ENCODE measurements at places on chromosomes 16 and 17. TPM values are rescaled to one million over a fixed set of nuclear protein-coding genes. Genes with fewer than 3 reads are reported as not detected.
A peak's percentile ranks its signal among the peaks of the same experiment; 100 is the strongest.

- no peak overlapping the region for H3K4me3 ChIP-seq
- H3K4me1 ChIP-seq: no peaks in the 10 kb centered on the region
- DNase-seq: no peak
- H3K27me3 ChIP-seq: no peaks in the 10 kb centered on the region
- H3K36me3 ChIP-seq: no peaks in the 10 kb centered on the region
These were observed 211.7 kb upstream of the SOX9 start for GRCh38 chr17:71909155-71909554.

- H3K36me3 ChIP-seq: no peaks in the 10 kb centered on the region
- H3K4me3 ChIP-seq: no peak overlapping the region
- H3K27ac ChIP-seq: no peak overlapping the region
- H3K27me3 ChIP-seq: no peaks in the 10 kb centered on the region
These were observed 27.0 kb downstream of the ZFPM1 start for GRCh38 chr16:88479793-88480760.

DNA sequence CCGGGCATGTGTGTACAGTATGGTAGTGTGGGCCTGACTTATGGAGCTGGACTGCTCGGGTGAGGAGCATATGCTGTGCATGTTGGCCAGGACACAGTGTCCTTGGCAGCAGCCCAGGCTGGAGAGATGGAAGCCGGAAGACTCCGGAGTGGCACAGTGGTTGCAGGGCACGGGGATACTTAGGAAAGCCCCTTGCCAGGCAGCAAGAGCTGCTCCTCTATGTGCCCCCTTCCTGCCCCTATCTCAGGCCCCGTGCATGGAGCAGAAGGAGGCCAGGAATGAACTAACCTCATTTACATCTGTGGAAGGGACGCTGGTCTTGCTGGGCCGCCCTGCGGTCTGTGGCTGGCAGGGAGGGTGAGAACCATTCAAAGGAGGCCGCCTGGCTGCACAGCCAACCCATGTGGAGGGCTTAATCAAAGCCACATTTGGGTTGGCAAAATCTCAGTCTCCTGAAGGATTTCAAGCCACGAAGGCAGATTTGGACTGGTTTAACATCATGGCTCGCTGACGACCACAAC lies 32.2 kb upstream of the RCVRN start:
- no peaks in the 10 kb centered on the region for H3K27me3 ChIP-seq
- H3K36me3 ChIP-seq: no peaks in the 10 kb centered on the region
- no peaks in the 10 kb centered on the region for H3K4me1 ChIP-seq
- H3K4me3 ChIP-seq: no peak overlapping the region
- no peak for DNase-seq

- peak overlapping the region; percentile 7 for H3K4me3 ChIP-seq
- peaks cover 11% of the 10 kb centered on the region for H3K36me3 ChIP-seq
- peak; percentile 93 for DNase-seq
These were observed 11.3 kb downstream of the OSBPL7 start for GRCh38 chr17:47810200-47810821.

GRCh38 chr16:19417640-19418039 lies at the start of gene TMC5:
TMC5 (plus strand) TSS chr16:19417883; CDS start chr16:19440039, 22,156 bp downstream.
- H3K36me3 ChIP-seq: no peaks in the 10 kb centered on the region
- DNase-seq: no peak
- H3K4me1 ChIP-seq: peaks cover 78% of the 10 kb centered on the region
- H3K4me3 ChIP-seq: no peak within 1 kb of the TSS

- no peaks in the 10 kb centered on the region for H3K36me3 ChIP-seq
- peaks cover 40% of the 10 kb centered on the region for H3K27me3 ChIP-seq
- no peak for DNase-seq
- no peaks in the 10 kb centered on the region for H3K4me1 ChIP-seq
These were observed at the start of gene IRX6 for GRCh38 chr16:55323637-55324271. IRX6 (plus strand) TSS chr16:55324203; CDS start chr16:55325092, 889 bp downstream.

DNA sequence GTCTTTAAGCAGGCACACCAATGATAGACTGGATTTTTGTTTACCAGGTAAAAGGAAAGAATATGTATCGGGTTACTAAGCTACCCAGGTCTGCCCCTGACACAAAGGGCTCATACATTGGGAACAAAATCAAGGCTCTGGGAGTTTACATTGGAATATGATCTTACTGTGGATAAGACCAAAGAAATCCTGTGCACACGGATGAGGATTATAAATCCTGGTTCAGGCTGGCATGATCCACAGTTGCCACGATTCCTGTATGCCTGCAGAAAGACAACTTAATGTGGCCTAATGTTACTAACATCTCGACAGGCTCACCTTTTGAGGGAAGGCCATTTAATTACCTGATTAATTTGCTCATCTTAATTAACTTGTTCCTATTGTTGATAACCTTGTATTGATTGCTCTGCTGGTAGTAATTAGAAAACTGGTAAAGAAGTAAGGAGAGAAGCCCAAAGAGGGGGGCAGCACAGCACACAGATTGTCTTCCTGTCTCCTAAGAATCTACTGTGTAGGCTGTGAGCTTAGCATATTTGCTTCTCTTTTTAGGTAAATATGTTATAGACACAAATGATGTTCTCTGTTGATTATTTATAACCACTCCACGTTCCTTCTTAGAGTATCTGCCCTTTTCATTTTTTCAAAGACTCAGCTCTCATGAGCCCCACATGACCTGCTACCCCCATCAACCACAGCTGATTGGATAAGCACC lies 51.0 kb upstream of the TOX3 start:
- no peaks in the 10 kb centered on the region for H3K36me3 ChIP-seq
- H3K4me3 ChIP-seq: no peak overlapping the region
- H3K27me3 ChIP-seq: no peaks in the 10 kb centered on the region

DNA sequence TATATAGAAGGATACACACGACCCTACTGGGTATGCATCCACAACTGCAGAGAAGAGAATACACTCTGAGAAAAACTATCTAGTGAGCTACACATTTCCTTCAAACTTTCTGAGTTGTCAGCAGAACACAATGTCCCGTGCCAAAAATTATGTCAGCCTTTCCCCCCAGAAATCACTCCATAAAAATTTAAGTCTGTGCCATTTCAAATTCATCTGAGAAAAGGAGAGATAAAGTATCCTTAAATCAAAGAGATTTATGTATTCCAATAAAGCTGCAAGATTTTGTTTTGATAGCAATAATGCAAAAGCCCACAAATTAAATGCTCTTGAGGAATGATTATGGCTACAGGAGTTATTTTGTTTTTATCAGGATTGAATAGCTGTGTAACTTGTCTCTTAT lies 760.1 kb downstream of the CDH11 start:
- H3K27me3 ChIP-seq: no peaks in the 10 kb centered on the region
- no peaks in the 10 kb centered on the region for H3K36me3 ChIP-seq
- H3K4me1 ChIP-seq: no peaks in the 10 kb centered on the region

GRCh38 chr17:60993497-60993896 lies 315.8 kb downstream of the BCAS3 start:
- H3K4me3 ChIP-seq: no peak overlapping the region
- DNase-seq: no peak
- H3K27me3 ChIP-seq: no peaks in the 10 kb centered on the region

- no peak overlapping the region for H3K27ac ChIP-seq
- H3K36me3 ChIP-seq: no peaks in the 10 kb centered on the region
- H3K4me3 ChIP-seq: no peak overlapping the region
- no peak for DNase-seq
- no peaks in the 10 kb centered on the region for H3K4me1 ChIP-seq
These were observed 257.7 kb downstream of the XYLT1 start for GRCh38 chr16:17213025-17213424.

CORO7 gene
- total RNA-seq: 21.3 TPM

ABCC11 gene
- total RNA-seq: 0.54 TPM

HASPIN gene
- total RNA-seq: 19.6 TPM

EME1 gene
- 31.8 TPM for total RNA-seq

SGCA gene
- total RNA-seq: 0.37 TPM

ABAT gene
- total RNA-seq: 4.7 TPM

FAM20A gene
- not detected for total RNA-seq

SMURF2 gene
- 127 TPM for total RNA-seq

CCDC40 gene
- 10.3 TPM for total RNA-seq

KRT40 gene
- total RNA-seq: not detected

PIK3R6 gene
- total RNA-seq: 0.07 TPM

Data from HCT116 (cell line).